ENCODE measurements at places on chromosomes 11 and 22.

- DNase-seq = no peak
These were observed 319.8 kb downstream of the INSC start for GRCh38 chr11:15434529-15434928.

- no peak for DNase-seq
These were observed 64.6 kb downstream of the LINC01488 start for GRCh38 chr11:69545976-69546617.

DNA sequence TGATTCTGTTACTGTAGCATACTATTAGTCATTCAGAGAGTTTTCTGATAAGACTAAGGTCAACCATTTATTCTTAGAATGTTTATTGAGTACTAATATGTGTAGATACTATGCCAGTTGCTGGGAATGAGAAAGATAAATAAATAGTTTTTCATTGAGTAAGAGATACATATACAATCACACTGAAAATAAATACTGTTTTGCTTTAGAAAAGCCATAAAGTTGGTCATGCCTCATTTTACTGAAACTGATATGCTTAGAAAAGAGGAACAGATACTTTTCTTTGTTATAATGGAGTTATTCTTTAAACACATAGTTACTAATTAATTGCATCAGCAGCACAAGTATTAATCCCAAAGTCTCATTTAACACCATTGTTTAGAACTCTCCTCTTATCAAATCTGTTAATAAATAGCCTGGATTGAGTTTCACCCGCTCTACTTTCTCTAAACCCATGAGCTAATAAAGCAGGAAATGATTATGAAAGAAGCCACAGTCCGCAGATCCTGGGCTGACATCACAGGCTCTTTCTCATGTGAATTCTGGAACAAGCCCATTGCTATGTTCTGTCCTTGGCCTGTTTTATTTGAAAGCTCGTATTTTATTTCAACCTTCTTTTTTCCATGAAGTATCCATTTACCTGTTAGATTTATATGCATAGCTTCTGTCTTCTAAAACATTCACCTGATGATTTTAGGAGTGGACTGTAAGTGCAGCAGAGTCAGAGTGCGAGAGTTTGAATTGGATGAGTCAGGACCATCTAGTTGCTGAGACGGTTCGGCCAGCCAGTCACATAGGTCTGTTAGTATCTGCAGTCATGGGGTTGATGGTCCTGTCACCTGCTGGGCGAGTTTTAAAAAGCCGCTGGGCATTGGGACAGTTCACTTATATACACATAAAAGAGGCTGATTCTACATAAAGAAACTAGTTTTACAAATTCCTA is 35.5 kb downstream of the PIWIL4 start:
- peak; percentile 59 for DNase-seq

DNA sequence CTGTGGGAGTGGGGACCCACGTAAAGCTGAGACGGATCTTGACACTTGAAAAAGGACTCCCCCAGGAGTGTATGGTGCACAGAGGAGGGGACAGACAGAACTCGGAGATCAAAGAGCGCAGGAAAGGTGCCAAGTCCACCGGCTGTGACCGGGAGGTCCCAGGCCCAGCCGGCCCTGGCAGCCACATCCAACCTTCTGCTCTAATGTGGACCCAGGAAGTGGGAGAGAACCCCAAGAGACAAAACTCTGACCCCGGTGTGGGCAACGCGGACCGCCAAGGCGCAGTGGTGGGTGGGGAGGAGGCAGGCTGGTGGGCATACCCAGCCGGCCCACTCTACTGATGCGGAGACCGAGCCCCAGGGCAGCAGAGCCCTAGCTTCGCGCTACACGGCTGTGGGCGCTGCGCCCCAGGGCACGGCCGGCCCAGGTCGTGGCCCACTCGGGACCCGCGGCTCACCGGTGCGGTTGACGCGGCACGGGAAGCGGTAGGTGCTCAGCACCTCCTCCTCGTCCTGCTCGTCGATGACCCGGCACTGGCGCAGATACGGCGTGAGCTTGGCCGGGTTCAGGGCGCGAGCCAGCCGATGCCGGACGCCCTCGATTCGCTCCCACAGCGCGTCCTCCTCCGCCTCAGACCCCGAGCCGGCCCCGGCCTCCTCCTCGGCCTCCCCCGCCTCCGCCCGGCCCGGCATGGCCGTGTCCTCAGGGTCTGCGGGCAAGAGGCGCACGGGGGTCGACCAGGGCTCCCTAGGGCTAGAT is 527 bp downstream of the CARD10 start:
- DNase-seq = no peak

- peak; percentile 79 for DNase-seq
These were observed 178.3 kb downstream of the SNX19 start for GRCh38 chr11:130737866-130738431.

- no peak for DNase-seq
These were observed 131.0 kb downstream of the PLEKHA7 start for GRCh38 chr11:16883174-16883573.

- DNase-seq = no peak
These were observed 3.9 kb downstream of the OR51B4 start for GRCh38 chr11:5297721-5298323.

- DNase-seq = no peak
These were observed 3.4 kb upstream of the ADAMTS8 start for GRCh38 chr11:130431801-130432200.

- DNase-seq = no peak
These were observed 10.1 kb downstream of the UBQLN3 start for GRCh38 chr11:5499671-5500070.

GRCh38 chr11:66340596-66341501 is 4.1 kb downstream of the BRMS1 start:
- peak; percentile 10 for DNase-seq

GRCh38 chr22:27220339-27220738 is 563.0 kb downstream of the MIAT start:
- DNase-seq = no peak

- DNase-seq = no peak
These were observed 781 bp downstream of the NECTIN1 start for GRCh38 chr11:119728211-119728626.

DNA sequence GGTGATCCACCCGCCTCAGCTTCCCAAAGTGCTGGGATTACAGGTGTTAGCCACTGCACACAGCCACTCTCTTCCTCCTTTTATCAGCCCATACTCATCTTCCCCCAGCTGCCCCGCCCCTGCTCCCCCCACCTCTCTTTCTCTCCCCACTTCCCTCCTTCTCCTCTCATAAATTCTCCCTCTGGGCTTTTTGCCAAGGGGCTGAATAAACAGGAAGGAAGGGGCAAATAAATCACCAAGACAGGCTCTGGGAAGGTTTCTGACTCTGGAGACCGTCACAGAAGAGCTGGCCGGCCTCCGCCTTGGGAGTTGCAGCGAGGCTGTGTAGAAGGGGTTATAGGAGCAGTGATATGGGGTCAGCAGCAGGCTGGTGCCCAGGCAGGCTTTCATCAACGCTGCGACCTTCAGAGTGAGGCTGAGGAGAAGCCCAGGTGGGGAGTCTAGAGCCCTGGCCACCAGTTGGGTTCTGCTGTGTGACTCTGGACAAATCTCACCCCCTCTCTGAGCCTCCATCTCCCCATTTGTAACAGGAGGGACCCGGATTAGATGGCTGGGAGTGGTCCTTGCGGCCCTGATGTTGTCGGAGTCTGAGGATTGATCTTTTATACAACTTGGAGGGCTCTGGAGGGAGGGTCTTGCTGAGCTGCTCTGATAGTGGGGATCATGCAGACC is 62.6 kb upstream of the RASD2 start:
- no peak for DNase-seq

DNA sequence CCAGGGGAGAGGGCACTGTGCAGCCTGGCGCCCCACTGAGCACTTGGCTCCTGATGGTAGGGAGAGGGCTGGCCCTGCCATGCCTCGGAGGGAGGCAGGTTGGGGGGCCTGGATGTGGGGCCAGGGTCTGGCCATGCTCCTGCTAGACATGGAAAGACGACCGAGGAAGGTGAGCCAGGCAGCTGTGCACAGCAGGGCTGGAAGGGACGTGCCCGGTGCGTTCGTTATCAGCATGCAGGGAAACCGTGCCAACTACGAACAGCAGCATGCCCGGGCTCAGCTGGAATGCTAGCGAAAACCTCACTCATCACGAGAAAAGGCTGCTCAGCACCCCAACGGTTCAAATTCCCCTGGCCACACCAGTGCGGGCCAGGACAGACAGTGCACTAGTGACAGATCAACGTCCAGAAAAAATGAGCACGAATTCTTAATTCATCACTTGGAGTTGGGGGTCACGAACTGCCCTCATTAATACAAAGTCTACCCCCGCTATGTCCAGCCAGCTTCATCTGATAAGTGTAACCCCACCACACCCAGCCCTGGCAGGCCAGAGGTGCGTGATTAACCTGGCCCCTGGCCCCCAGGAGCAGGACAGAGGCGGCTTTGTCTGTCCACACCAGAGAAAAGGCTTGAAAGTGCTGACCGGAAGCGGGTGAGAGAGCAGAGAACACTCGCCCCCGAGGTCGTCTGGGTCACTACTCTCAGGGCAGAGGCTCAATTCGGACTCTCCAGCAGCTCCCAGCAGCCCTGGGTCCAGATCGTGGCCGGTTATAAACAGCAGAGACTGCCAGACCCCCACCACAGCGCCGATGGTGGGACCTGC is 84.2 kb downstream of the CELSR1 start:
- no peak for DNase-seq

DNA sequence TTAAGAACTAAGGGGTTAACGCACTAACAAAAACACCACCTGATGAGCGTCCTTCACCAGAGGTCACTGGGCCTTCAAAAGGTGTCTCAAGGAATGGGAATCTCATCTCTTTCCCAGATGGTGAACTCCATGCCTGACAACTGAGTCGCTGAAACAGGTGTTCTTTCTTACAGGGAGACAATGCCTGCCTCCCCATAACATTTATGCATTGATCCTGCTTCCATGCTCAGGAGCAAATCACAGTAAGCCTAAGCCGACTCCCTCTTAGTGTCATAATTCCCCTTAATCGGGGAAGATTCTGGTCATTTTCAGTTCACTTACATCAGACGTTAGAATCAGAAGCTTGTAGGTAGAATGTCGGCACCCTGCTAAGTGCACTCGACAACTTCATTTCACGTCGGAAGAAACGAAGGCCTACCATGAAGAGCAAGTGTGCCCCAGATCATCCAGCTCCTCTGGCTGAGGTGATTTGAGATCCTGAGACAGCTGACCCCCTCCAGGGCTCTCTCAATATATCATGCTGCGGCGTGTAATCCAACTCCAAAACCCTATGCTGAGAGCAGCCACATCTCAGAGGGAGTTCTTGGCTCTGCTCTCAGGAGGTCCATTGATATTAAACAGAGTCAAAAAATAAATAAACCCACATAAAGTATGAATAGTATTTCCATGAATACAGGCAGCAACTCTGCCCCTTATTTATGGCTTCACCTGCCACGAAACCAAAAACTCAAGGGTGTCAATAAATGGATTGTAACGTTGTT is 163.1 kb downstream of the LARGE1 start:
- no peak for DNase-seq

- DNase-seq = no peak
These were observed 88.9 kb downstream of the TBC1D22A start for GRCh38 chr22:46851311-46851710.

DNA sequence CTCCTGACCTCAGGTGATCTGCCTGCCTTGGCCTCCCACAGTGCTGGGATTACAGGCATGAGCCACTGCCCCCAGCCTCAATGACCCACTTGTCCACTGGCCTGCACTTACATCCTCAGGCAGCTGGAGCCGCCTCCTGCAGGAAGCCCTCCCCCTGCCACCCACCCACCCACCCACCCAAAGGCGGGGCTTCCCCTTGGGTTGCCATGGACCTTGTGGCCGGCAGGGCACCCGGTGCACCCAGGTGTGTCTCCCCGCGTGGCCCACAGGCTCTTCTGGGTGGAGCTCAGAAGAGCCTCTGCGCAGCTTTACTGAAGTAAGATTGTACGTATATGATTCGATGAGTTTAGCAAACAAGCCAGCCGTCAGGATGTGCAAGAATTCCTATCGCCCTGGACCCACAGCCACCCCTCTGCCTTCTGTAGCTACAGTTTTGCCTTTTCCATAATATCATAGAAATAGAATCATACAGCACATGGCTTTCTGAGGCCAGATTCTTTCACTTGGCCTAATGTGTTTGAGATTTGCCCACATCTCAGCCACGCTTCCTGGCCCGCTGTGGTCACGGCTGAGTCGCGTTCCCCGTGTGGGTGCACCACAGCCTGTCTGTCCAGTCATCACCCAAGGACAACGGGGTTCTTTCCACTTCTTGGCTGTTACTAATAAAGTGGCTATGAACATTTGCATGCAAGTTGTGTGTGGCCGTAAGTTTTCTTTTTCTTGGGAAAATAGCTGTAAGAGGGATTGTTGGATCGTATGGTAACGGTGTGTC is 5.3 kb upstream of the BRSK2 start:
- peak; percentile 30 for DNase-seq

GRCh38 chr22:38871360-38872171 is 450 bp downstream of the CBX6 start:
- peak; percentile 64 for DNase-seq

DNA sequence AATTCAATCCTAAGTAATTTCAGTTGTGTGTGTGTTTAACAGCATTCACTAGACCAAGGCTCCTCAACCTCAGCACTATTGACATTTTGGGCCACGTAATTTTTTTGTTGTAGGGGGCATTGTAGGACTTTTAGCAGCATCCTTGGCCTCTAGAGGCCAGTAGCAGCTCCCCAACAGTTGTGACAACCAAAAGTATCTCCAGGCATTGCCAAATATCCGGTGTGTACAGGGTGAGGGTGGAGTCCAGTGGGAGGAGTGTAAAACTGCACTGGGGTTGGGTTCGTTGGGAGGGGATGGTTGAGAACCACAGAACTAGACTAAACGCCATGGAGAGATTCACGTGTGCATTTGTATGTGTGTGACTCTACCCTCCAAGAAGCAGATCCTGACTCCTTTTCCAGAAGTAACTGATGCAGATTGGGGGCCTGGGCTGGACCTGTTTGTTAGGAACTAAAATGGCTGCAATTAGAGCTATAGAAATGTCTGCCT is 5.9 kb upstream of the PHF21A start:
- peak; percentile 47 for DNase-seq

DNA sequence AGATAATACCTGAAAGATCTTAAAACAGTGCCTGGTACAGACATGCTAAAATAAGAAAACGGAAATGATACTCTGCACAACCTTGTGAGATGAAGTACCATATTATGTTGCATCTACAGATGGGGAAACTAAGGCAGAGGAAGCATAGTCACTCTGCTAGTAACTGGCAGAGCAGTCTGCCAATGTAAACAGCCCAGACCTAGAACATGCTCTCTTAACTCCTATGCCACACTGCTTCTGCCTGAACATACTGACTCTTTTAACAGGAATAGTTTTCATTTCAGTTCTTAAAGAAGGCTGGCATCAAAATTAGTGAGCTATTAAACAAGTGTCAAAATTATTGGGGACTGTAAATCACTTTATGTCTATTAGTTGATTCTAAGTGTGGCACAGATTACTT is 99.9 kb downstream of the CD44 start:
- DNase-seq = no peak

DNA sequence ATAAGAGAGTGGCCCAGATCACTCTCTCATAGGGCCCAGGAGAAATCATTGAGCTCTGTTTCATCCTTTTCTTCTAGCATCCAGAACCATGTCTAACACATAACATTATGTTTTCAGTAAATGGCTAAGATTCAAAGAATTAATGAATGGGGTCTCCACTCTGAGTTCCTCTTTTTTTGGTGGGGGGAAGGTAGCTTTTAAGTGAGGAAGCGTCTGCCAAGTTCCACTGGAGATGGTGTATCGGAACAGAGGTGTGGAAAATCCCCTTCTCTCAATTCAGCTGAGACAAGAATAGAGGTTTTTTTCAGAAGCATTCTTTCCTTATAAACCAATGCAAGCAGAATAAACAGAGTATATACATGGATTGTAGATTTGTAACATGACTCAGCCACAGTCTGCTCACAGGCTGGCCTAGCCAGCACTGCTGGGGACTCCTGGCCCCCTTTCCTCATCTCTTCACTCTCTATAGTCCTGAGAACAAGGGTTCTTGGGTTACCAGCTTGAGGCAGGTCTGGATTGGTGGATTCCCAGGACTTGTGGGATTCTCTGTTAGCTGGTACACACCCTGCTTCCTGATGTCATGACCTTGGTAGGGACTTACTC is 97.2 kb downstream of the TRAF6 start:
- no peak for DNase-seq

Measured in right cardiac atrium (tissue), 5 donors.